A172 (cell line): ENCODE measurements at places on chromosomes 2 and 18. TPM values are rescaled to one million over a fixed set of nuclear protein-coding genes. Genes with fewer than 3 reads are reported as not detected.

Gene KCNG2
- total RNA-seq = not detected in 2 replicates

Gene COLEC12
- 0.02 TPM in 1 of 2 replicates, not detected in the other for total RNA-seq

Gene TUBA4B
- not detected in 2 replicates for total RNA-seq

Gene CD8B
- not detected in 2 replicates for total RNA-seq

Gene ACOXL
- total RNA-seq = not detected in 2 replicates

Gene WDSUB1
- 9.4 and 15.0 TPM in 2 replicates for total RNA-seq

Gene REG1A
- not detected in 2 replicates for total RNA-seq

- no peak for DNase-seq
These were observed 94.1 kb downstream of the ANKRD44 start for GRCh38 chr2:197216361-197216979.

GRCh38 chr18:76205906-76206305, 289.1 kb downstream of the ZNF516 start:
- DNase-seq = no peak

DNA sequence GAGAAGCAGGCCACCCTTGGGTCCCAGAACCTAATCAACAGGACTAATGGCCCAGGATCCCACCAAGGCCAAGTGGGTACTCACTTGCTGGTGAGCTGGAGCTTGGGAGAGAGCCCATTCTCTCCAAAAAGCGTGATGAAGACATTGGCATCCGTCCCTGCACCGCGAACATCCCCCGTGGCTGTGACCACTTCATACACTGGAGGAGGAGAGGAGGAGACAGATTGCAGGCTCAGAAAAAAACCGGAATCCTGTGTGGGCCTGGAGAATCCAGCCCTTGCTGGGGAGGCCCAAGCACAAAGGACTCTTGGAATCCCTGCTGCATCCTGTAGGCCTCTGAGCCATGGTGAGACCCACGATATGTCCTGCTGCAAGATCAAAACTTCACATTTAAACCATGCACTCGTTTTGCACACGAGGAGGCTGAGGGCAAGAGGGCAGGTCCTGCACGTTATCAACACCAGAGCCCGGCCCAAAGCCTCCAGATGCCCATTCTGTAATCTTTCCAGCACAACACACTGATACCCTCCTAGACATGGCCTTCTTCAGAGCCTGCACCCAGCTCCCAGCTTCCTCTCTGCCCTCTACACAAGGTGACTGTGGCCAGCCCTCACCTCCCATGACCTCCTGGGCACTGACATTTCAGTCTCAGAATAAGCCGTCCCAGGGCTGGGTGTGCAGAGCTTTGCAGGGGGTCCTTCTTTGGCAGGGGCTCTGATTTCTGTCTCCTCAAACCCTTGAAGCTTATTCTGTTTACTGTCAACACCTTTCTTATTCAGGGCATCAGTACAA, 7.8 kb downstream of the LOXHD1 start:
- no peak for DNase-seq

DNA sequence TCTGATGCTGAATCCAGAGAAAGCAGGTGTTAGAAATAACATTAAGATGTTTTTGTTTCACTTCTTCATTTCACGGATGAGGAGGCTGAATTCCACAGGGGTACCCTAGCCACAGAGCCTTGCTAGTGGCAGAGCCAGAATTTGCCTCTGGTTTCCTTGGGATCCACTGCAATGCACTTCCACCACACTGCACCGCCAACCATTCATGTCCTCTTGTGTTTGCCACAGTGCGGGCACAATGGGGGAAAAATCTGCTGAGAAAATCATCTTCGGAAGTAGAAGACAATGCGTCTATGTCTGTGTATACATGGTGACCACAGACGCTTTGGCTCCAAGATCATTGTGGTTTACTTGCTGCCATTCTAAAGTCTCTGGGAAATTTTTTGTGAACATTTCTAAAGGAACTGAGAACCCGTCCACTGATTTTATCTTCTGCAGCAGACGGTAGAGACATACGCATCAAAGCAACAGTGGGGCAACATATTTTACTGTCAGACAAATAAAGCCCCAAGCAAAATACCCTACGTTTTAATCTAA, 14.9 kb downstream of the ICOS start:
- DNase-seq = no peak

GRCh38 chr2:121722479-121722878, 14.2 kb downstream of the NIFK start:
- peak; percentile 79 for DNase-seq

- peak; percentile 43 for DNase-seq
These were observed 98.7 kb downstream of the ACVR1 start for GRCh38 chr2:157777427-157777826.
